ENCODE measurements at places on chromosomes 1 and 21. TPM values are rescaled to one million over a fixed set of nuclear protein-coding genes. Genes with fewer than 3 reads are reported as not detected.

Gene SLC6A17
- 0.26 TPM for total RNA-seq

Gene THEM5
- not detected for total RNA-seq

Gene DPT
- 3.0 TPM for total RNA-seq

Gene ZNF593OS
- total RNA-seq = not detected

Gene IRF6
- 0.09 TPM for total RNA-seq

Gene SPRR4
- total RNA-seq = not detected

Gene FAM163A
- total RNA-seq = not detected

Gene GIPC2
- 0.23 TPM for total RNA-seq

Gene LCE3E
- total RNA-seq = not detected

Gene CADM3
- total RNA-seq = 30.1 TPM

Gene LEFTY1
- not detected for total RNA-seq

Gene CR1L
- not detected for total RNA-seq
